ENCODE measurements at places on chromosomes 5 and 9. TPM values are rescaled to one million over a fixed set of nuclear protein-coding genes. Genes with fewer than 3 reads are reported as not detected.

The AGXT2 gene
- 2.2 TPM for total RNA-seq

DNA sequence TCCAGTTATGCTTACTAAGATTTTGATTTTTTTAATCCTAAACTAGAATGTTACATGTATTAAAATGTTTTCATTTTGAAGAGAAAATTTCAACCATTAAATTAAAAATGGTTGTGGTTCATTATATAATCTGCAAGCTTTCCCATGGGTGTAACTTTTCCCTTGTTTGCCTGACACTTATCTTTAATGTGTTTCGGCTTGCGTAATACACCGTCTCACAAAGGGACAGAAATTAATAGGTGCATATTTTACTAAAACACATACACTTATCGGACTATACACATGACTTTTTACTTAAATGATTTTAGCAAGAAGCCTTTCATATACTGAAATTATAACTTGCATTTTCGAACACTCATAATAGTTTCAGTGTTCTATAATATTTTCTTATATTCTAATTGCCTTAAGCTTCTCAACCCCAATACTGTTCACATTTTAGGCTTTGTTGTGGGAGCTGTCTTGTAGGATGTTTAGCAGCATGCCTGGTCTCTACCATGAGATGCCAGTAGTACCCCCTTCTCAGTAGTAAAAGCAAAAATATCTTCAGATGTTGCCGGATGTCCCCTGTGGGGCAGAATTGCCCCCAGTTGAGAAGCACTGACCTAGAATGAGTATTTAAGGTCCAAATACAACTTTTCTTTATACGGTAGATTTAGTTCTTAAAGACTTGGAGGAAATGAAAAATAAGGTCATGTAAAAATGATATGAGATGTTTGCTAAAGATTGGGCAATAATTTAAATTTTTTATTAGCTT, 28.6 kb downstream of the UGCG start:
- no peak for DNase-seq

The HTR4 gene
- 1.7 TPM for total RNA-seq

- DNase-seq, result peak; percentile 93
Observed at GRCh38 chr9:130845901-130846481, 10.9 kb downstream of the ABL1 start.

DNA sequence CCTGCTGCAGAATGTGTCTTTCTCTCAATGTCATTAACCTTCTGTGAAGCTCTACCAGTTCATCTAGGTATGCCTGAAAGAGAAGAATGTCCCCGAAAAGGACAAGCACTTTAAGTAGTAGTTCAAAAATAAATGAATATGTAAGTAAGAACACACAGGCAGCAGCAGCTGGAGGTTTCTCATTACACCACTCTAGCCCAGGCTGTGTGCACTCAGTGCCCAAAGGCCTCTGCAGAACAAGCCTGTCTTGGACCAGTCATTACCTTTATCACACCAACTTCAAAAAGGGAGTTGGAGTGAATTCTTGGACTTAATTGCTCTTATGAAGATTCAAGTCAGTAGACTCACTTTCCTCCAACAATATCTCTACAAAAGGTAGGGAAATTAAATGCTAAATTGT, 268.8 kb downstream of the MLLT3 start:
- DNase-seq, result peak; percentile 8

GRCh38 chr9:91157883-91158282, 203.8 kb downstream of the AUH start:
- no peak for DNase-seq

The ASTN2 gene
- 7.0 TPM for total RNA-seq

DNA sequence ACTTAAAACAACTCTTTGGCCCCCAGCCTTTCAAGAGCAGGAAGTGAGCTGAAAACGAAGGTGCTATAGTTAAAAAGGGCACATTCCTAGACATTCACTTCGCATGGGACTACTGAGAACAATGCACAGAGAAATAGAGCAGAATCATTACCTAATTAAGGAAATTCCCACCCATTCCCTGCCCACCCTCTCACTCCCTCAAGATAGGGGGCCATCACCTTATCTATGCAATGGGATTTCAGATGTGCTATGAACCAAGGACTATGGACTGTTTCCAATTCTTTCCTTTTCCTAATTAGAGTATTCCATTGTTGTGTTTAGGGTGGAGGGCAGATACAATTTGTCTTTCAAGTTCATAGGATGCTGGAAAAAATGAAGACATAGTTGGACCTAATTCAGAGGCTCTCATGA, 476.8 kb downstream of the CETN3 start:
- no peak for DNase-seq

DNA sequence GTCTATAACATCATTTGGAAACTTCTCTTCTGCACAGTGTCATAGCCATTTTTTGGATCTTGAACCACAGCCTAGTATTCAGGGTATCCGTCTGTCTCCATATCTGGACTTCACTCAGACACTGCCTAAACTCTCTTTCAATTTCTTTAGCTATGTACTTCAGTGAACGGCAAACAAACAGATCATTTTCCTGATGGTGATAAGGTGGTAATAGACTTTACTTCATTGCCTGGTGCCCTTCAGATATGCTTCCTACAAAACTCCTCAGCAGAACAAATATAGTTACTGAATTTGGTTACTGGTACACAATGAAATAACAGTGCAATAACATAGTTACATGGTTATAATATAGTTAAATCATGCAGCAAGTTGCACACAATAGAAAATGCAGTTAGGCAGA, 348.2 kb downstream of the ZSWIM6 start:
- no peak for DNase-seq

The TIFAB gene
- total RNA-seq, result 0.24 TPM

The QRFP gene
- total RNA-seq, result 0.48 TPM

The GRM6 gene
- 0.96 TPM for total RNA-seq

- DNase-seq, result no peak
Observed at GRCh38 chr5:127299678-127300077, 9.1 kb downstream of the MEGF10 start.

DNA sequence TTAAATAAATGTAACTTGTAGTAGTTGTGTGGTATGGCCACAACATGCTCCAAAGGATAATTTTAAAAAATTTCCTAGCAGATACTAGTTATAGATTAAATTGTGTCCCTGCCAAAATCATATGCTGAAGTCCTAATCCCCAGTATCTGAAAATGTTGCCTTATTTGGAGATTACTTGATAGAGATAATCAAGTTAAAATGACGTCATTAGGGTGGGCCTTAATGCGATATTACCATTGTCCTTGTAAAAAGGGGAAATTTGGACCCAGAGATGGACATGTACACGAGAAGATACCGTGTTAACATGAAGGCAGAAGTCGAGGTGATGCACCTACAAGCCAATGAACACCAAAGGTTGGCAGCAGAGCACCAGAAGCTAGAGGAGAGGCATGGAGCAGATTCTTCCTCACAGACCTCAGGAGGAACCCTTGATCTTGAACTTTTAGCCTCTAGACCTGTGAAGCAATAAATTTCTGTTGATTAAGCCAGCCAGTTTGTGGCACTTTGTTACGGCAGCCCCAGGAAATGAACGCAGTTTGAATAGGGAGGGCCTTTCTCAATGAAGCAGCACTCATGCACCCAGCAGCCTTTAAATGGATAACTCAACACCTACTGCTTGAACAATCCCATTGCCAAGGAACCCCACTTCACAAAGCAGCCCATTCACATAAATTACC, 148.9 kb downstream of the ARHGAP26 start:
- no peak for DNase-seq

- peak; percentile 92 for DNase-seq
Observed at GRCh38 chr5:110258460-110259216, 467.8 kb downstream of the TMEM232 start.

DNA sequence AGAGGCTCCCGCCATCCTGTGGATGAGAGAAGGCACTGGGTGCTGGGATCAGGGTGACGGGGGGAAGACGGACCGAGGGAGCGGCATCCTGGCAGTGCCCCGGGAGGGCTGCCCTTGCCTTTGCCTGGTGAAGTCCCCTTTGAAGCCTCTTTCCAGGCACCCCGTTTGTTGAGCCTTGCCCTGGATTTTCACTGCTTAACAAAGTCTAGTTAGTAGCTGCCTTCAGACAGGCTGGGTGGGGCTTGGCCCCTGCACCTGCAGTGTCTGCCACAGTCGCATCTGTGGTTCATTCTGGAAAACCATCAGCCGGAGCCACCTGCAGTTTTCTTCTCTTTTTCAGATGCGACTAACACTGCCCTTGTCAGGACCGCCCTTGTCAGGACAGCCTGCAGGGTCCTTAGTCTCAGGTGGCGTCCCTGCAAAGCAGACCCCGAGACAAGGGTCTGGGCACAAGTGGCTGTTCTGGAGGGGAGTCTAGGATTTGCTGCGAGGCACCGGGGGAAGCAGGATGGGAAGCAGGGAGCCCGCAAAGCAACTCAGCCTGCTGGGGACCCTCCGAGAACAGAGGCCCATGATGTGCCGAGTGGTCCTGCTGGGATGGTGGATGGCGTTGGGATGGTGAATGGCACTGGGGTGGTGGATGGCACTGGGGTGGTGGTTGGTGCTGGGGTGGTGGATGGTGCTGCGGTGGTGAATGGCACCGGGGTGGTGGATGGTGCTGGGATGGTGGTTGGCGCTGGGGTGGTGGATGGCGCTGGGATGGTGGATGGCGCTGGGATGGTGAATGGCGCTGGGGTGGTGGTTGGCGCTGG, 147.9 kb upstream of the COL5A1 start:
- no peak for DNase-seq

The FOXD4L3 gene
- total RNA-seq, result 1.4 TPM

GRCh38 chr5:169716287-169716686, 79.2 kb downstream of the DOCK2 start:
- peak; percentile 35 for DNase-seq

DNA sequence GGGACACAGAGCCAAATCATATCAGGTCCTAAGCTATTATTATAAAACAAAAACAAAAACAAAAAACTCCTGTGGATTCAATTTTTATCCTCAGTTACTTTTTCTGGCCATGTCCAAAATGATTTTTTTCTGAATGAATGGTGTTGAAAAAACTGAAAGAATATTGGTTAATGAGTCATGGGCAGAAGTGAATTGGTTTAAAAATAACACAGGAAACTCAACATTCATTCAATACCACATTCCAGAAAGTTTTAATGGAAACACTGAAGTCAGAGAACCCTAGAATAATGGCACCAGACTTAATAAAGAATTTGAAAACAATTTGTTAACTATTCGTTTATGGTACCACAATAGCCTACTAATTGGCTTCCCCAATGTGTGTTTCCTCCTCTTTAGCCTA, 102.4 kb upstream of the CDH9 start:
- no peak for DNase-seq

DNA sequence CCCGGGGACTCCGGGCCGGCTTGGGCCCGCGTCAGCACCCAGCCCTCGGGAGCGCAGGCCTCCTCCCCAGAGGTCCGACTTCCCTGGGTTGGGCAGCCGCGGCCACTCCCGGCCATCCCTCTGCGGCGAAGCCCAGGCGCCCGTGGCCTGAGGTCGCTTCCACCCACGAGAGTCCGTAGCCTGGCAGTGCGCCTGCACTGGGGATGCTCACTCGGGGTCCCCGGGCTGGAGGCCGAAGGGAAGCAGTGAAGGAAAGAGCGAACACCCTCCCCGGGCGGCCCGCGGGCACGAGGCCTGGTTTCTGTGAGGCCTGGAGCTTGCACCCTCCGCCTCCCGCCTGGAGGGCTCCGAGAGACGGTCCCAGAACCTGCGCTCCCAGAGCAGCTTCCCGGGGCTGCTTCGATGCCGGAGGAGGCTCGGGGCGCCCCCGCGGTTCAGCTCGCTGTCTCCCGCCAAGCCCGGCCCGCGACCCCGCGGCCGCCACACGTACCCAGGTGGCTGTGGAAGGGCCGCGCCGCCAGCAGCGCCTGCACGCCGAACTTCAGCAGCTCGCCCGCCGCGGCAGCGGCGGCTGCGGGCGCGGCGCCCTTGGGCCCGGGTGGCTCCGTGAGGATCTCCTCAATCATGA, 607 bp downstream of the BARX1 start:
- DNase-seq, result no peak

The CCL27 gene
- total RNA-seq, result not detected

DNA sequence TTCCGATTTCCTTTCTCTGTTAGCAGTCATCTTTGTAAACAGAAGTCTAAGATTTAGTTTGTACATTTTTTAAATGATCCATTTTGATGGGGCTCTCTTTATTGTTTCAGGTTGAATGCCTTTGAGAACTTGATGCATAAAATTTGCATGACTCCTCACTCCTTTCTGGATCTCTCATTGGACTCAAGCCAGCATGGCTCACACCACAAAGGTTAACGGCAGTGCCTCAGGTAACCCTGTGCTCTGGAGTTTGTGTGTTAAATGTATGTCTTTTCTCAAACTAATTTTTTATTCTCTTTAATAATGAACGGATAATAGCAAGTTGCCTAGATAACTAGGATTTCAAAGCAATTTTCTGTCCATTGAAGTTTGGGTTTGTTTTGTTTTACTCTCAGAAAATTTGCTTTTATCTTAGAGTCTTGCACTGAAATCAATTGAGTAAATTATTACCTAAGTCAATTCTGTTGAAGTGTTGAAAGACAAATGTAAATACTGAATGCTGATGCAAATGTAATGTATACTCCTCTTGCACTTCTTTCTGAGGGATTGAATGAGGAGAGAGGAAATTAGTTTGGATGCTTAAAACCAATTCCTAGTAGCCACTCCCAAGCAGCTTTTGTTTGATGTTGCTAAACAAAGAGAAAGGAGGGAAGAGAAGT, 164.6 kb upstream of the DMRT1 start:
- DNase-seq, result no peak

DNA sequence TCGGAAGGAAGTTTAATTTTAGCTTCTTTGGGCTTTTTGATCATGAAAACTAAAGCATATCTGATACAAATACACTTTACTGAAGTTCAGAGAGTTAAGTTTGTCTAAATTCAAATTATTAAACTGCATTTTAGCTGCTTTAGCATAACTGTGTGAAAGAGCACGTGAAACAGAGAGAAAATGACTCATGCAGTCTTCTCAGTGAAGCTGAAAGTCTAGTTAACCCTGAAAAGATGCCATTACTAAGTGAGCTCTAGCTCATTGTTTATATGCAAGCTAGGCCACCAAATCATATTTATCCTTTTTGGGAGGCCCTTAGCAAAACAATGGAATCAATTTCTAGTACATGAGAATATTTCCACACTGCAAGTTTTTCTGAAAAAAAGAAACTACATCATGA, 27.6 kb downstream of the TPD52L3 start:
- no peak for DNase-seq

The ANKRD34B gene
- 4.1 TPM for total RNA-seq

- DNase-seq, result no peak
Observed at GRCh38 chr5:39198127-39198526, 21.2 kb downstream of the FYB1 start.

DNA sequence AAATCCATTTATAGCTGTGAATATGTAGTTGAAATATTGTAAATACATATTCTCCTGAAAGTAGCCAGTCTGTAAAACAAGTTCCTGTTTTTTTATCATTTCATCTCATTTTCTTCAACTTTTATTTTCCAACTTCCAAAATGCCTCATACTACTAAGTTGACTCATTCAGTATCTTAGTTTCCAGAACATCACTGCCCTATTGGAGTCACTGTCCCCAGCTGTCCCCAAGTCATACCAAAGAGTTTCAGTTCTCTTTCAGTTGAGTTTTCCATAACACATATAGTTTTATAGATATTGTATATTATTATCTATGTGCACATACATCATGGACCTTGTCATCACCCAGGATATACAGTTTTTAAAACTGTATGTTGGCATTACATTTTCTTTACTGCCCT, 261.7 kb downstream of the CDH12 start:
- no peak for DNase-seq
